ENCODE measurements at places on chromosomes 5 and 9. TPM values are rescaled to one million over a fixed set of nuclear protein-coding genes. Genes with fewer than 3 reads are reported as not detected.

TAF1L gene
- total RNA-seq = not detected

PDE6A gene
- total RNA-seq = not detected

PKN3 gene
- total RNA-seq = 9.1 TPM

FAM193B gene
- 120 TPM for total RNA-seq

PCDHAC2 gene
- not detected for total RNA-seq

TRPM3 gene
- total RNA-seq = not detected

FLT4 gene
- 0.25 TPM for total RNA-seq

HRCT1 gene
- total RNA-seq = not detected

PCDHAC1 gene
- total RNA-seq = not detected

EQTN gene
- total RNA-seq = not detected

SPATA9 gene
- total RNA-seq = not detected

DNA sequence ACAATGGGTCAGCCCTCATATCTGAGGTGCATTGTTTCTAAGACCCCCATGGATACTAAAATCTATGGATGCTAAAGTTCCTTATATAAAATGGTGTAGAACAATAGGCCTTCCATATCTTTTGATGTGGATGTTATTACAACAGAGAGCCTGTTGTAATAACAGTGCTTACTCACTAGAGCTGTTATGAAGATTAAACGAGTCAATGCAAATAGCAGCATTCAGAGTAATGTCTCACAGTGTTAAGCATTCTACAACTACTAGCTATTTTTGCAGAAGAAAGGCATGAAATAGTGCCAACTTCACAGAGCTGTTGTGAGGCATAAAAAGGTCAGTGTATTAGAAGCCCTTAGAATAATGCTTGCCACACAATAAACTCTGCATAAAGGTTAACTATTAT lies 13.0 kb downstream of the CHSY3 start:
- DNase-seq = no peak

DNA sequence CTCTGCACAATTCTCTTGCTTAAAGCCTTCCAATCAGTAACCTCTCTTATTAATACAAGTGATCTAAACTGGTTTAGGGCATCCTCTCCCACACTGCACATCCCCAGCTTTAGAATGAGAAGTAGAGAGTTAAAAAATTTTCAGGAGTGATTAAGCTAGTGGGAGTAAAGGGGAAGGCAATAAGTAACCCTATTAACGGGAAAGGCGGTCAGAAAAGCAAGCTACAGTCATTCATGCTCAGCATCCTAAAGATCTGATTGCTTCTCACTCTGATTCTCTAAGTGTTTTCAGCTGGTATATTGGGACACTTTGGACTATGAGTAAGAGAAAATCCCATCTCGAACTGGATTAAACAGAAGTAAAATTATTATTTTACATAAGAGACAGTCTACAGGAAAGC lies 15.8 kb downstream of the CDH6 start:
- DNase-seq = no peak

- no peak for DNase-seq
Observed at GRCh38 chr9:82457298-82457697, 468.7 kb downstream of the SPATA31D1 start.

DNA sequence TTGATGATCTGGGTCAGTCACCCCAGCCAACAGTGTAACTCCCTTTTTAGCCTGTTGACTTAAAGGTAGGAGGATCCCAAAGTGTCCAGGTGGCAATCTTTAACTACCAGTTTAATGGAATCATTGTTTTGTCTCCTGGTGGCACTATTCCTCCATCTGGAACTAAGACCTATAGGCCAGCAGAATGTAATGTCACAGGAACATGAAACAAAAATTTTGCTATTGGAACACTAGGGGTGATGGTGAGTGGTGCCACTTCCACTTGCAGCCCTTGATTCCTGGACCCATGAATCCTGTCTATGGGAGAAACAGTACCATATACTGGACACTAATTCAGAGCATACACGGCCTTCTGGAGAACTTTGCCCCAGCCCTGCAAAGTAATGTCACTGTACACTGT lies 219.5 kb upstream of the RASA1 start:
- DNase-seq = no peak

DNA sequence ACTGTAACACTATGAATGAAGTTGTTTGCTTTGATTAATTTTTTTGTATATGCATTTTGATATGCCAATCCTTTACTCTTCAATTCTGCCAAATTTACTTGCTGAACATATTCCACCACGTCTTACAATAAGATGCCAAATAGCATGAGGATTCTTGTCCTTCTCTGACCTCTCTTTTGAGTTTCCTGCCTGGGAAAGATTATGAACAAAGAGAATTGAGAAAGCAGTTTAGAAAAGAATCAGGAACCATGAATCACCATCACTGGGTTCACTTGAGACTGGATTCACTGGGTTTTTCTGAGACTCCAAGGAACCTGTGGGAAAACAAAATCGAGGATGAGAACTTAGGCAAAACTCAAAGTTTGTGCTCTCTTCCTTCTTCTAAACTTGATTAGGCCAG lies 256.5 kb downstream of the CETN3 start:
- DNase-seq = no peak

GRCh38 chr9:78438211-78438610 lies 141.3 kb downstream of the PSAT1 start:
- no peak for DNase-seq

DNA sequence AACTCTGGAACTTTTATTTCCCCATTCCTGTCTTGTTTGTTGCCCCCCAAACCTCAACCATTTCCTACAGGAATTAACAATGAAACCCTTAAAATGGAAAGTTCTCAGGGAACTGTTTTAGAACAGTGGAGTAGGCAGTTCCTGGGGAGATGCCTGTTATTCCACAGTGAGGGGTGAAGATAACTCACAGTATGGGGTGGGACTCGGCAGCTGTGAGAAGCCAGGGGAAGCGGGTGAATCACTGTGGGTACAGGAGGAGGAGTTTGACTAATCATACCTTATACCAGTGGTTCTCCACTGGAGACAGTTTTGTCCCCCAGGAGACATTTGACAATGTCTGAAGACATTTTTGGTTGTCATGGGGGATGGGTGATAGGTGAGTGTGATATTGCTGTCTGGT lies 36.9 kb upstream of the GLRA1 start:
- DNase-seq = no peak

DNA sequence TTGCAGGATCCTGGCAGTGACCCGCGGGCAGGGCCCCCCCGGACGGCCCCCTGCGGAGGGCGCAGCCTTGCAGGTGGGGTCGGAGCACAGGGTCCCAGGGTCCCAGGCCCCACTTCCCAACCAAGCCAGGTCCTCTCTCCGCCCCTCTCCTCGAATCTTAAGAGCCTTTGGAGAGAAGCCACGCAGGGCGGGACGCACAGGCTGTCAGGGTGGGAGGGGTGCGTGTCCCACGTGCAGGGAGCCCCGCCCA lies 18.4 kb upstream of the EGFL7 start:
- DNase-seq = no peak

DNA sequence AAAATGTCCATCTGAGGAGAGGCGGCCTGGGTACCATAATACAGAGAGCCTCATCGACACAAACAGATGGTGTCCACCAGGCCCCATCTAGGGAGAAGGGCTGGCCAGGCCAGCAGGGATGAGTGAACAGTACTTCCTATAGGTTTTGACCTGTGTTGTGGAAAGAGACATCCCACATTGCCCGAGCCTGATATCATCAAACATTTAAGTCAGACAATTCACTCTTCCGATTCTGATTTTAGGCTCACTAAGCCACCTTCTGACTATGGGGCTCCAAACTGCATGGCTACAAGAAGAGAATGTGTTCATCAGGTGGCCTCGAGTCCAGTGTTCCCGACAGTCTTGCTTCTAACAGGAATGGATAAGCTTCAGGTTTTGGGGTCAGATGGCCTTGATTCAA lies 38.9 kb downstream of the SLC22A5 start:
- no peak for DNase-seq

DNA sequence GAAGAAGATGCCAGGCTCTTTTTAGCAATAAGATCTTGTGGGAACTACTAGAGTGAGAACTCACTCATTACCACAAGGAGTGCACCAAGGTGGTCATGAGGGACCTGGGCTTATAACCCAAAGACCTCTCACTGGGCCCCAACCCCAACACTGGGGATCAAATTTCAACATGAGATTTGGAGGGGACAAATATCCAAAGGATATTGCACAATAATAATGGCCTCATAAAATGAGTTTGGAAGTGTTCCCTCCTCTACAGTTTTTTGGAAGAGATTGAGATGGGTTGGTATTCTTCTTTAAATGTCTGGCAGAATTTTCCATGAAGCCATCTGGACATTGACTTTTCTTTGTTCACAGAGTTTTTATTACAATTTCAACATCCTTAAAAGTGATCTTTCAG lies 38.0 kb upstream of the FAM120A start:
- DNase-seq = no peak

DNA sequence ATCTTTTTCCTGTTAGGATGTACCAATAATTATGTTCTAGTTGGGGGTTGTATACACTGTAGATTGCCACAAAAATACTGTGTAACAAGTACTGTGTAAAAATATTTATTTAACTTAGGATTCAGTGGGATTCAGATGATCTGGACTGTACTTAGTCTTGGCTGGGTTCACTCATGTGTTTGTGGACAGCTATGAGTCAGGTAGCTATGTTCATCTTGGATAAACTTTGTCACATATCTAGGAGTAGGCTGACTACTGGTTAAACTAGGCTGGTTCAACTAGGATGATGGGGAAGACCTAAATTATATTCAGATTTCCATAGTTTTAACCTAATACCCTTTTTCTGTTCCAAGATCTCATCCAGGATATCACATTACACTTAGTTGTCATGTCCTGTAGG lies 32.1 kb upstream of the TNFSF15 start:
- DNase-seq = no peak

- DNase-seq = no peak
Observed at GRCh38 chr5:163439092-163439425, 1.7 kb downstream of the CCNG1 start.

- no peak for DNase-seq
Observed at GRCh38 chr9:131404581-131404980, 10.7 kb downstream of the PRRC2B start.

GRCh38 chr5:38208782-38209378 lies 49.5 kb upstream of the EGFLAM start:
- no peak for DNase-seq

GRCh38 chr9:134433909-134434882 lies 107.9 kb downstream of the RXRA start:
- no peak for DNase-seq

DNA sequence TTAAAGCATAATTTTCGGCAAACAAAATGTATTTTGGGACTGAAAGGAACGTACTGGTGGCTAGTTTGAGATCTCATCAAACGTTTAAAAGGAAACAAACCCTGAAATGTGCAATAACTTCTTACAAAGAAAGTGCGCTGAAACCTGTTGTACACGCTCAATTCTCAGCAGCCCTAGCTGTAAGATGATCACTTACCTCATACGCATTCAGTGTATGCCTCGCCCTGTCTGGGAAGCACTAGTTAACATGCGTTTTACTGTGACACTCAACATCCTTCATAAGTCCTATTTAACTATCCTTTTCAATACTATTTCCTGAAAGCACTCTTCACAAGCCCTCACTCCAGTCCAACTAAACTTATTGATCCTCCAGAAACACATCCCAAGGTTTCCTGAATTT lies 485.0 kb upstream of the EDIL3 start:
- DNase-seq = no peak

DNA sequence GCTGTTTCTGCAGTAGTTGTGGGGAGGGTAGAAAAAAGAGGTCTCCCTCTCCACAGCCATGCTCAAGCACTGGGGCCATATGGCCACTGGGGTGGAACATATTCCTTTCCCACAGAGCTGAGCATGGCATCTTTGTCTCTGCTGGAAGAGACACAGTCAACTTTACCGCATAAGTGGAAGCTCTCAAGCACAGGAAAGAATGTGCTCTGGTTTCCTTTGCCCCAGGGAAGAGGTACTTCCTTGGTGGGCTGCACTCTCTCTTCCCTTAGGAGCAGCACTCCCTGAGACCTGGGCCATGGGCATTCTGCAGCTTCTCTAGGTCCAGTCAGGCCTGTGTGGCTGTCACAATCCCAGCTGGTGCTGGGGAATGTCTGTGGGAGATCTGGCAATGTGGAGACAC lies 168.5 kb upstream of the ACTBL2 start:
- DNase-seq = no peak

DNA sequence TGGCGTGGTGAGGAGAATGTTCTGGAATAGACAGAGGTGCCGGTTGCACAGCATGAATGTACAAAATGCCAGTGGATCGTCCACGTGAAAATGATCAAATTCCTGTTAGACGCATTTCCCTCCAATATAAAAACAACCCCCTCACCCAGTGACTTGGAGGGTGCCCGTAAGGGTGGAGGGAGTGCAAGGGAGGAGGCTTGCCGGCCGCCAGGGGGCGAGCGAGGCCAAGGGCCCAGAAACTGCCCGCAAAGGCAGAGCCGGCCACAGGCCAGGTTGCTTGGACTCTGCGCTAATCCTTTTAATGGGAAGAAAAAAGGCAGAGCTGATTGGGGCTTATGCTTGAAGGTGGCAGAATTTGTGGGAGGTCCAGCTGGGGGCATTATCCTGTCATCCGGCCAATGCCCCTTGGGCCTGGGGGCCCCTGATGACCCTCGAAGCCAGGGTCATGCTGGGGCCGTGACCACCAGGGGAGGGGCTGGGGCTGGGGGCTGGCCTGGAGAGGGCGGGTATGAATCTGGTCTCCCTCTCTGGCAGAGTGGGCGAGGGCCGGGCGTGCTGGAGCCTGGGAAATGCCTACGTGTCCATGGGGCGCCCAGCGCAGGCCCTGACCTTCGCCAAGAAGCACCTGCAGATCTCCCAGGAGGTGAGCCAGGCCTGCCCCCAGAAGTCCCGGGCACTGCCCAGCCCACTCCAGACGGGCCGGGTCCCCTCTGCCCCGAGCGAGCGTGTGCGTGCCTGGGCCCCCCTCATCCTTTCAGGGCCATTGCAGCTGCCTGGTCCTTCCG lies 12.0 kb downstream of the GPSM1 start:
- DNase-seq = peak; percentile 24

DNA sequence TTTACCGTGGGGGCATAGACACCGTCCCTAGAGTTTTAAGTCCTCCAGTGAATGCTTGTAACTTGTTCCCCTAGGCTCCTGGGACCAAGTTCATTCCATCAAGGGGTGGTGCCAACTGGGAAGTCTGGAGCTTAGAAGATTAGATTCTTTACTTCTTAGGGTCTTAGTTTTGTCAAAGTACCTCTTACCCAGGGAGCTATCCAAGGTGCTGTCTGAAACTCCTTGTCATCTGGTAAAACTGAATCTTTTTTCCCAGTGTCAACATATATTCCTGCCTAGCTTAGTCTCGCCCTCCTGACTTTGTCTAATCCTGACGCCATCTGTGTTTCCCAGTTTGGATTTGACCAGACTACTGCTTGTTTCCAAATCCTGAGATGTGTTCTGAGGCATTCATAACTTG lies 41.6 kb downstream of the MAMDC2 start:
- DNase-seq = no peak

- DNase-seq = no peak
Observed at GRCh38 chr9:36874921-36875320, 159.1 kb downstream of the PAX5 start.

- no peak for DNase-seq
Observed at GRCh38 chr9:105026451-105026850, 98.5 kb upstream of the ABCA1 start.

GRCh38 chr5:100270023-100270771 lies 265.0 kb upstream of the FAM174A start:
- DNase-seq = no peak
